GM12892 (cell line): ENCODE measurements at places on chromosomes 2 and 18.

GRCh38 chr18:12933327-12933726 is 14.5 kb upstream of the SEH1L start:
- no peak for DNase-seq

DNA sequence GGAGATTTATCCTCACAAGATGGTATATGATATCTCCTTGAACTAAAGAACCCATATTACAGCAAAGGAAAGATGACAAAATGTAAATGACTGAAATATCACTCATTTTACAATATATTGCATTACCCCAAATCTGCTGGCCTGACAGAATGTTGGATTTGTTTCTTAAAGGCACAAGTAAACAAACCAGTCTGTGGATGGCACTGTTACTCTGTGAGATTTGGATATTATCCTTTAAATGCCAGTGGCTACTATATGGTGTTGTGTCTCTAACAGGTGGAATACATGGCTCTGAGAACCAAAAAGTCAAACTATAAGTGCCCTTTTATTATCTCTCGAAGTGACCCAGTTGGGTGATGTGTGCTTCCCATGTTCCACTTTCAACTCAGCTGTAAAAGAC is 125.7 kb downstream of the PDE1A start:
- no peak for DNase-seq

GRCh38 chr2:31831585-31831984 is 179.2 kb downstream of the MEMO1 start:
- no peak for DNase-seq

DNA sequence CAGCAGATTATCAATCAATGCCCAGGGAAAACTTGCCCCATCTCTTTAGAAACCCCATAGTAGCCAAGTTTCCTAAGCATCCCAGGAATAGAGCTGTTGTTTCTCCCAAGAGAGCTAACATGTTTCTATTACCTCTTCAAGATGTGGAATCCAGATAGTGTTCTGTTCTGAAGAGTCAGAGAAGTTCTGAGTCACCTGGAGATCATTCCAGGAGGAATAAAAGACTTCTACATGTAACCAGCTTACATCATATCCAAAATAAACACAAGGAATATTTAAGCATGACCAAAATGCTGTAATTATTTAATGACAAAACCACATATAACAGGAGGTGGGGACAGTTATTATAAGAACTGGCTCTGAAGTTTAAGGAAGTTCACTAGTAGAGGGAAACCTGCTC is 51.0 kb upstream of the GORASP2 start:
- DNase-seq = no peak

- DNase-seq = no peak
Measured at GRCh38 chr2:45253151-45253550, 243.9 kb upstream of the SIX2 start.

GRCh38 chr2:11993749-11994148 is 247.3 kb downstream of the LPIN1 start:
- no peak for DNase-seq

DNA sequence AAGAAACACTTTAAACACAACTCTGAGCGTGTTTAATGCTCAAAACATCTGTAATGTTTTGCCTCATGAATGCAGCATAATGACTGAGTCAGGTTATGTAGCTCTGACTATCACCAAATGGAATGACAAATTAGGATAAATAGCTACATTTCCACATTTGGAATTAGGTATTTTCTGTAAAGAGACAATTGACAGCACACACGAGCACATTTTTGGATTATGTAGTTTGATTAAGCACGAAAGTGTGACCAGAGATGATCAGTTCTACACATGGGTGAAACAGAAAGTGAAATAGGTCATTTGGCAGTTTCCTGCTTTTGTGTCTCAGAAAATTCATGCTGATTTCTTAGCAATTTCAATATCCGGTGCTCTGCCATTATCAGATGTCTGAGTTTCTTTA is 29.0 kb downstream of the LPIN1 start:
- no peak for DNase-seq

DNA sequence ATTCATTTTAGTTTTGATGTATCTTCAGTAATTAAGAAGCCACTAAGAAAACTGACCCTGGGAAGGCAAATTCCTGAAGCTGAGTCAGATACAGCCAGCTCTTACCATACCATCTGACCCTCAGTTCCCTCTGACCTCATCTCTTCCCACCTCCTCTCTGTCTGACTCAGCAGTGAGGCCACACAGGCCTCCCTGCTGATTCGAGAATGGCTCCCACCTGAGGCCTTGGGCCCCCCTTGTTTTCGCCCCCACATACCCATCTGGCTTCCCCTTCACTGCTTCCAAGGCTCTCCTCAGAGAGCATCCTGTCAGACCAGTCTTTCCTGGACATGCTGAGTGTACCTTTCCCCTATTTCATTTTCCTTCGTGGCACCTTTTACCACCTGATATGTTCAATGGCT is 71.0 kb upstream of the CYP1B1 start:
- peak; percentile 29 for DNase-seq

DNA sequence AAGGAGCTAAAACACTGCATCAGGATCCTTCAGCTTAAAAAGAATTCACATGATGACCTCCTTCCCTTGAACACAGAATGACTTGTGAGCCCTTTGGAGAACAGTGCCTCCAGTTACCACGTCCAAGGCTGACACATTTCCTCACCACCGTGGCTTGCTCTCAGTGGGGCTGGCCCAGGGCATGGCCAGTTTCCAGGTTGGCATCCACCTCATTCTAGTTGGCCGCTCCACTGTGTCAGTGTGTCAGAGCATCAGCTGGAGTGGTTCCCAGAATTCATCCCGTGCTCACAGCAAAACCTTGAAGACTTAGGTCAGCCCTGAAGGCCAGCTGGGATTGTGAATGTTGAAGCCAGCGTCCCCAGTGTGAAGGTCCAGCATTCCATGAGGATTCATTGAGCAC is 158.5 kb downstream of the INSIG2 start:
- no peak for DNase-seq

DNA sequence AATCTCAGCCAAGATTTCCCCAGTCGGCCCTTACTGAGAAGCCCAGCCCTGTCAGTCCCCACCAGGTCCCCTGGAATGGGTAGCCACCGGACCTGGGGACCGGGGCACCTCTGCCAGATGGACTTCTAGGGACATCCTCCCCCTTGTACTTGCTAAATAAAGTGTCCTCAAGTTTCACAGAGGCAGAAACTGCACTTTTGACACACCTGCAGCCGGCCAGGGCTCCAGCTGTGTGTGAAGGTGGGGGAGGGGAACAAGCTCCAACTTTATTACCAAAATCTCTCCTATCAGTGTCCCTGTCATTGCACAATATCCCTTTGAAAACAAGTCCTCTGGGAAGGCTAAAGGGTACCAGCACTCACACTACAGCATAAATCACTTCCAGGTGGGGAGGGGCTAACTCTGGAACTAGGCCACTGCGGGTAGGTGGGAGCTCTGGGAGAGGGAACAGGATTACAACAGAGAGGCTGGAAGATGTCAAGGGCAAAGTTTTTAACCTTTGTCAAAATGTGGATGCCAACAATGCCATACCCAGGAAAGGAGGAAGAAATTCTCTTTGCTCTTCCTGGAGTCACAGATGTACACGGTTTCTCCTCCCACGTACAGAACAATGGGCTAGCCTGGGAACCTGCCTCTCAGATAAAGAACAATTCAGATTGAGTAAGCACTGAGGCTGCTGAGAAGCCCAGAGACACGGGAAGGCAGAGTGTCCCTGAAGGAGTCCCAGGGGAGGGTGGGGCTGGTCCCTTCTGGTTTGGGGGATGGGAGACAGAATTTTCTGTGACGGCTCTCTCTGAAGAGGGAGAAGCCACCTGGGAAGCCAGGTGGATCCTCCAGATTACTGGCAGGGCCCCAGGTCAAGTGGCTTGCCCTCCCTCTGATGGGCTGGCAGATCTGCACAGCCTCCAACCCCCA is 11.0 kb downstream of the SDC1 start:
- DNase-seq = no peak

DNA sequence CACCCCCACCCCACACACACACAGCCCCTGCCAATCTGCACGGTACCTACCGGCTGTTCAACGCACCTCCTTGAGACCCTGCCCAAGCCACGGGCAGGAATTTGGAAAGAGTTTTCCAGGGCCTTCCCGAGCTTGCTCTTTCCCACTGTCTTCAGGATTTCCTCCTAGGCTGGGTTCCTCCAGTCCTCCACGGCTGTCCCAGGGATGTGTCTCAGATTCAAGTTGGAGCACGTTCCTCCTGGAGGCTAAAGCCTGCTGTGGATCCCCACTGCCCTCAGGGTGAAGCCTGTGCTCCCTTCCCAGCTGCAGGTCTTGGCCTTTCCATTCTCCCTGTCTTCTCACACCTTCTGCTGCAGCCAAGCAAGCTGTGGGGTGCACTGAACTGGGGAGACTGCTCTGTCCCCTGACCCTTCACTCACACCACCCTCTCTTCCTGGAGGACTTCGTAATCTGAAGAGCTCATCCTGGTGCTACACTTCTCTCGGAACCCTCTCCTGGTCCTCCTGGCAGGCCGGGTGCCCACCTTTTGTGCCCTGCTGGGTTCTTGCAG is 54.9 kb upstream of the HS6ST1 start:
- DNase-seq = no peak

GRCh38 chr2:86747711-86748639 is 27.9 kb downstream of the RMND5A start:
- DNase-seq = no peak

DNA sequence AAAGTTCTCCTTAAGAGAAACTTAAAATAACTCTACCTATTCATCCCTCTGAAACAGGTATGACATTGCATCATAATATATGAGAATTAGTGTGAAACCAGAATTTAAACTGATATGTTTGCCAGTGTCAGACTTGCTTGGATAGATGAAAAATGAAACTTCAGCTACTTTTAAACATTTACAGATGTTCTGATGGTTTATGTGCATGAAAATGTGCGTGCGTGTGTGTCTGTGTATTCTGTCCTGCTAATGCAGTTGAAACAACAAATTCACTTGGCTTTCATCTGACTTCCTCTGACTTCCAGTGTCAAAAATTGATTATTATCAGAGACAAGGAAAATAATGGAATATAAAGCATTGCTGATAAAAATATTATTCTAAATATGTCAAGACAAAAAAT is 719.4 kb downstream of the LRP1B start:
- DNase-seq = no peak

DNA sequence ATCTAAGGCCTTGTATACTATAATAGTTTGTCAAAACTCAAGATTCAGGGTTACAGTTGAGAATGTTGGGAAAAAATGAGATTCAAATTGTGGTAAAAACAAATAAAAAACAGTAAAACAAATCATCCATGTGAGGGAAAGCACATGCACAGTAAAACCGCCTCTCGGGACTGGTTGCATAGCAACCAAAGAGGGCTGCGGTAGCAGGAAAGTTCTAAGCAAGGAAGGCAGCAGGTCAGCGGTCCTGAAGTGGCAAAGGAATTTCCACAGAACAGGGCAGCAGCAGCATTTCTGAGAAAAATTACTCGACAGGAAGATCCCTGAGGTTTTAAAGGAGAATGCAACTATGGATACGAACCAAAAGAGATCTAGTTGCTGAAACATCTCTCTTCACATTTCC is 93.7 kb downstream of the DYNAP start:
- no peak for DNase-seq

DNA sequence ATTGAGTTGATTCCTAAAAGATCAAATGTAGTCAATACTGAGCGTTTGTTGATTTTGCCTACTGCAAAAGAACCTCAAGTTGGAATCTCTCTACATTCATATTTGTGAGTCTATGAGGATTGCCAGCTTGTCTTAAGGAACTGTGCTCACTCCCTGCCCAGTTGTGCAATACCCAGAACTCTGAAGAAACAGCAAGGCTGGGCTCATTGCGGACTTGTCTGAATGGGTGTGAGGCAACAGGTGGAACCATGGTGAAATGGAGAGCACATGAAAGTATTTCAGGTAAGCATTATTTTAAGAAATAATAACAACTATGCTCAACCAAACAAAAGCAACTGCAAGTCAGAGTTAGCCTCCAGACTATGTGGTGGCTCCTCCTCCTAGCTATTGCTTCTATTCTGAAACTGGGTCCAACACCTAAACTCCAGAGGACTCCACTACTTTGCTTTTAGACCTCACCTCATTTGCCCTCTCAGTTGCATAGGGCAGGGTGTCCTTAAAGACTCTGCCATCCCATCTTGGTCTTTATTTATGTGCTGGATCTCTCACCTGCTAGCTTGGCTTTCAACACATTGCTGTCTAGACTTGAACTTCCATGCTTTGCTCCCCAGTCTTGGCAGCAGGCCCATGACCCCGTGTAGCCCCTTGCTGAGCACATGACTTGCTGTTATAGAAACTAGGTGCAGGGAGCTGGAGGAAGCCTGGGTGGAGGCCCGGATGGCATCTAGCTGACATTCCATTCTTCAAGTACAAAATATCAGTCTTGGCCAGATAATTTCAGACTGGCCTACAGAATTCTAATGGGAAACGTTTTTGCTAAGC is 94.8 kb upstream of the ARL5A start:
- DNase-seq = no peak

- no peak for DNase-seq
Measured at GRCh38 chr18:64566456-64566855, 417.6 kb upstream of the LINC00305 start.

DNA sequence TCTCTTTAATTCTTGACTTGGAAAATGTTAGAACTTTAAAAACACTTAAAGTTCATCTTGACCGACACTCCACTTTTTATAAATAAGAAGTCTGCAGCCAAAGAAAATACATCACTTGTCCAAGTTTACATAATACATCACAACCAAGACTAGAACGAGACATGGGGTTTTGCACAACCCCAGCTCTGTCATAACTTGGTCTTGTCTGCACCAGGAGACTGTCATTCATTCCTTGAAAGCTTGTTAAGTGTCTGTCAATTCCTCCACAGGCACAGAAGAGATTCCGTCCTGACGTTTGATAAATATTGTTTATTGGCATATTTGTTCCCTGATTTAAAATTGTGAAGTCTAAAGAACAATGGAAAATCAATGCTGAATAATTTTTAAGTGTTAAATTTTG is 139.5 kb upstream of the SETBP1 start:
- no peak for DNase-seq

GRCh38 chr2:66601624-66602023 is 166.7 kb downstream of the MEIS1 start:
- no peak for DNase-seq

GRCh38 chr2:241565411-241565810 is 6.9 kb downstream of the BOK start:
- no peak for DNase-seq

DNA sequence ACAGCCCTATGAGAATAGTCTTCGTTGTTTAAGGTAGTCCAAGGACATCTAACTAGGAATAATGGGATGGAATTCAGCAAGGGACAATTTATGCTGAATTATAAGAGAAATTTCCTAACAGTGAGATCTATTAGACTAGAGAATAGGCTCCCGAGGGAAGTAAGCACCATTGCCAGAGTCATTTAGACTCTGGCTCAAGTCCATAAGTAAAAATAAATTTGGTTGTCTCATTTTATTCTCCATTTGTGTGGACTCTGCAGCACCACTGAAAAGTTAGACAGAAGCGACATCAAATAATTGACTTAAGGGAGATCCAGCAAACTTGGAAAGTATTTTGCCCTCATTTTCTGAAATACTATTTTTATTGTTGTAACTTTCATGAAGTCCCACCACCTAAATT is 129.3 kb upstream of the SMIM21 start:
- DNase-seq = no peak

- no peak for DNase-seq
Measured at GRCh38 chr2:144424559-144425240, 95.2 kb downstream of the ZEB2 start.

- no peak for DNase-seq
Measured at GRCh38 chr2:143397884-143398614, 268.8 kb downstream of the ARHGAP15 start.

GRCh38 chr2:236093134-236093533 is 75.1 kb downstream of the GBX2 start:
- no peak for DNase-seq

GRCh38 chr2:19796035-19796695 is 105.6 kb downstream of the TTC32 start:
- no peak for DNase-seq

- DNase-seq = no peak
Measured at GRCh38 chr2:28435814-28436351, 43.2 kb downstream of the FOSL2 start.
